ENCODE measurements at places on chromosomes 11 and 22. TPM values are rescaled to one million over a fixed set of nuclear protein-coding genes. Genes with fewer than 3 reads are reported as not detected.

Gene FOSL1
- 77.2 TPM for total RNA-seq

Gene P2RX6
- total RNA-seq = not detected

Gene ROBO3
- 10.4 TPM for total RNA-seq

Gene OR51B5
- total RNA-seq = not detected

GRCh38 chr22:32583921-32584335 lies 109.3 kb downstream of the FBXO7 start:
- no peak for DNase-seq

- DNase-seq = no peak
Measured at GRCh38 chr22:44316393-44317122, 3.8 kb upstream of the SHISAL1 start.

DNA sequence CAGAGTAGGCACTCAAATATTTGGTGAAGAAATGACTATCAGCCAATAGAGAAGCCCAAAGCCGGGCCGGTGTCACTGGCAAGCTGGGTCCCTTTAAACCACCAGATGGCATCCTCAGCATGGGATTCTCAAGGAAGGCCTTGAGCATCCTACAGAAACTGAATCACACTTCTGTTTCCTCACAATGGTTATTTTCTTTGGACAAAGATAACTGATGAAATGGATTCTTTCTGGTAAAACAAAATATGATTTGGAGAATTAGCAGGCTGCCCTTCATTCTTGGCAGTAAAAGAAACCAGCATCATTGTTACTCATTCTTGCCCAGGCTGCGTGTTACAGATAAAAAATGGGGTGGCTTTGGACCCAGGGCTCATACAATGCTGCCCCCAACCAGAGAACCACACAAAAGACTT lies 30.3 kb upstream of the ASPHD2 start:
- peak; percentile 30 for DNase-seq

All from activated T-cell treated with anti-CD3 and anti-CD28 coated beads, Interleukin-2, amount 50 U/mL, for 4 hours (primary cell).